ENCODE measurements at places on chromosomes 13 and 19.
A peak's percentile ranks its signal among the peaks of the same experiment; 100 is the strongest.

DNA sequence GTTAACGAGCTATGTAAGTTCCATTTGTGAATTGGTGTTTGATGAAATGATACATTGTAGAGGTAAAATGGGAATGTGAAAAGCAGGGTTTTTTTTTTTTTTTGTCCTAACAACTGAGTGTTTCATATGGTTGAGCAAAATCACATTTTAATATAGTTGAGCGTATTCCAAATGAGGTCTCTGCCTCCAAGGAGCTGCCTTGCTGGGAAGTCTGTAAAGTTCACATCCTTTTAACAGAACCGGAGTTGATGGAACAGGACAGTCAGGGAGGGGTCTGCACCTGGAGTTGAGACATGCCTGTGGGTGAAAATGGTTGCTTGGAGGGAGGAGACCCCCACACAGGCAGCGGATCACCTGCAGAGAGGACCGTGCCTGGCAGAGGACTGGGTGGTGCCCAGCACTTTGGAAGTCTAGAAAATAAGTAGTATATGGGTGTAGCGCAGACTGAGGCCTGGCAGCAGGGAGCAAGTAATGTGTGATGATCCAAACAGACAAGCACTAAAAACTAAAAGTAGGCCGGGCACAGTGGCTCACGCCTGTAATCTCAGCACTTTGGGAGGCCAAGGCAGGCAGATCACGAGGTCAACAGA, 75.2 kb upstream of the UBAC2 start:
- DNase-seq = no peak

DNA sequence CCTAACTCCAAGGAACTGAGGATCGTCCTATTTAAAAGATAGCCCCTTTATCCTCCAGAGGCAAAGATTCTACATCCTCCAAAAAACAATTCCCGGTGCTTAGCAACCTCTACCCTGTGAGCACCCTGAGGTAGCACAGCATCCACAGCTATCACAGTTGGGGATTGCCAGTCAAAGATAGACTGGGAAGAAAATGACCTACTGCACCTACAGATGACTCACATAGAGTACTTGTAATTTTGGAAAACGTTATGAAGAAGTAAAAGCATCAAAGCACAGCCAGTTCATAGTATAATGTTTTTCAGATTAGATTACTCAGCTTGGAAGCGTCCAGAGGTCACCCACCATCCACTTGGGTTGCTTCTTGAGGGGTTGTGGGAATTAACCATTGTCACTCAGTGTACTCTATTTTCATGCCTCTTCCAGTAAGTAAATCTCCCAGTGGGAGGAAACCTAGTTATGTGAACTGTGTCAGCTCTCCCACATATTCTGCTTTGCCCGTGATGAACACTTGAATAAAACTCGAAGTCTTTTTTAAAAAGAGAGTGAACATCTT, 8.9 kb upstream of the FAM124A start:
- DNase-seq = peak; percentile 29

- no peak for DNase-seq
Observed at GRCh38 chr13:19781526-19781925, 1.2 kb downstream of the PSPC1 start.

DNA sequence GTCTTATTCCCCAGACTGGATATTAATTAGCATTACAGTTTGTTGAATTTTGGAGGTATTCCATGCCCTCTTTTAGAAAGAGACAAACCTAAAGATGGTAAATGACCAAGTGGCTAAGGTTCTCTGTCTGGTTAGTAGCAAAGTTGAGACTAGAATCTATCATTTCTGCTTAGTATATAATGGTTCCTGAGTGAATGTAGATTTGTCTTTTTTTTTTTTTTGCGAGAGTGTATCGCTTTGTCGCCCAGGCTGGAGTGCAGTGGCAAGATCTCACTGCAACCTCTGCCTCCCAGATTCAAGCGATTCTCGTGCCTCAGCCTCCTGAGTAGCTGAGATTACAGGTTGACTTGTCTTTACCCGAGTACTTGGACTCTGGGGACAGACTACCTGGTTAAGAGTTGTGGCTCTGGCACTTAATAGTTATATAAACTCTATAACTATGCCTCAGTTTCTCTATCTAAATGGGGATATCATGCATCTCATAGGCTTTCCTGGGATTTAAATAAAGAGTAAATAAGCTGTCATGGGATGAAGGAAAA, 2.7 kb downstream of the NAA16 start:
- no peak for DNase-seq

DNA sequence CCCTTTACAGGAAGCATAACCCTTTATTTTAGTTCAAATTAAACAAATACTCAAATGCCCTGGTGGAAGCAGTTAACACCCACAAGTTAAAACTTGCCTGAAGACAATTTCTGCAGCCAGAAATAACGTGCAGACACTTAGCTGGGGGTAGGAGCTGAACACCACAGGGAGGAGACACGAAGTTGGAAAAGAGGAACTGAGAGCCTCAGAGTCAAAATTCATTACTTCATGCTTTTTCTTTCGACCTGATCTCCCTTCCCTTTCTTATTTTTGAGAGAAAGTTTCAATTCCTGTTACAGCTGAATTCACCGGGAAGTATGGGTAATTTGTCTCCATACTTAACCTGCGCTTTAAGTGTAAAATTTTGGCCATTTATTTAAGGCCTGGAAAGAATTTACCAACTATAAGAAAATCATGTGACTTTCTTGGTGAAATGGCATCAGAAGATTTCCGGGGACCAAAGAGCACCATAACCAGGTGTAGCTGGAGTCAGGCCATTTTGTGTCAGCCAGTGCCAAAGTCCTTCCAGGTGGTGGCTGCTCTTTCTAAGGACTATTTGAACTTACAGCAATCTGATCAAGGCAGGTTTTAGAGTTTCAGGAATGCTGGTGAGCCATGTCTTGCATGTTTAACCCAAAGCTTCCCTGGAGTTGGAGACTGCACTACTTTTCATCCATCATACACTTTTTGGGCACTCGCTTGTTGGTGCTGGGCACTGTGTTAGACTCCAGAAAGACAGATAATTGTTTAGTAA, 46.5 kb upstream of the RCBTB2 start:
- no peak for DNase-seq

DNA sequence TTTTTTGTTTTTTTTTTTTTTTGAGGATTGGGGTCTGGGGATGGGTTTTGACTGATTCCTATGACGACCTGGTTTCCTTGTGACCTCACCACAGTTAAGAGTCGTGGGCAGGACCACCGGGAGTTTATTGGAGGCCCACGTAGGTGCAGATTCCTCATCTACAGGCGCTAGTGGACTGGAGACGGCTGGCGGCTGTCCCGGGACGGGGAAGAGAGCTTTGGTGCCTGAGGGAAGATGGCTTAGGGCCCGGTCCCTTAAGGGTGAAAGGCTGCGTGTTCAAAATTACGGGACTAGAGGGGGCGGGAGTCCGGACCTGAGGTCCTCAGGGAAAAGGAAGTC, 682 bp upstream of the TEAD2 start:
- DNase-seq = no peak

- no peak for DNase-seq
Observed at GRCh38 chr13:36973621-36974295, 25.4 kb downstream of the ALG5 start.

DNA sequence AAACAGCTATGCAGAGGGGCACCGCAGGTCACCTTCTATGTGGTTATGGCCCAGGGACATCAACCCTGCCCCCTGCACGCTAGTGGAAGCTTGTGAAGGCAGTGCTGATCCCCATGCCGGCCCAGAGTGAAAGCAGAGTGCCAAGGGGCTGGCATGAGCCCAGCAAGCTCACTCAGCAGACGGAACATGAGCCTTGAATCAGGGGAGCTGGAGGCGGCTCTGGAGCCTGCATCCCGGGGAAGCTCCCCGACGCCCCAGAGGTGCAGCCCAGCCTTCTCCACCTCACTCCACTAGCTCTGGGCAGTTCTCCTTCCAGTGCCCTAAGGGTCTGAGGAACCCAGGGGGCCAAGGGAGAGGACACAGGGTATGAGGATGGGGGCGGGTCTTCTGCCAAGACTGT, 19.0 kb upstream of the ISYNA1 start:
- DNase-seq = peak; percentile 56

DNA sequence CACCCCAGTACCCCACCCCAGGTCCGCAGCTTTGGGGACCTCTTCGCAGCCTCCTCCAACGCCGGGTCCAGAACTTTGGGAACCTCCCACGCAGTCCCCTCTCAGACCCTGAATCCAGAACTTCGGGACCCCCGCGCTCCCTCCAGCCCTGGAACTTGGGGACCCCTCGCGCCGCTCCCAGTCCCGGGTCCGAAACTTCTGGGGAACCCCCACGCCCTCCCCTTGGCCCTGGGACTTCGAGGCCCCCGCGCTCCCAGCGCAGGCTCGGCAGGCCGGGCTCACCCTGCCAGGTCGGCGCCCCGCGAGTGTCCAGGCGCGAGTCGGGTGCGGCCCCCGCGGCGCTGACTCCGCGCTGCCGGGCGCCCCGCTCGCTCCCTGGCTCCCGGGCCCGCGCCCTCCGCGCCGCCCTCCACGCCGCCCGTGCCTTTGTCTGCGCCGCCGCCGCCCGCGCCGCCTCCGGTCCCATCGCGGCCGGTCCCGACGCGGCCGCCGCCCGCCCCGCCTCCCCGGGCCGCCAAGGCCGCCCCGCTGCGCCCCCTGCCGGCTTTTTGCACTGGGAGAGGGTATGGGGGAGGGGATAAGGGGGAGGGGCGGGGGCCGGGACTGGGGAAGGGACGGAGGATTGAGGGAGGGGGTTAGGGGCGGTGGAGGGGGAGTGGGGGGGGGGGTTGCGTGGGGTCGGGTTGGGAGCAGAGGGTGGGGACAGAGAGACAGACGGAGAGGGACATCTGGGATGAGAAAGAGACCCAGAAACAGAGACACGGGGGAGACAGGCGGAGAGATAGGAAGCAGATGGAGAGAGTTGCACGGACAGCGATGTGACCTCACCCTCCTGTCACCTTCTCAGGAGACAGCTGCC, at the start of gene HOMER3:
Gene HOMER3, minus strand, starts transcription at position 449 of the 859 bp plus-strand sequence. CDS start 2,235 bp downstream, outside the sequence.
- peak; percentile 50 for DNase-seq

GRCh38 chr13:79989217-79989661, 351.7 kb downstream of the SPRY2 start:
- DNase-seq = peak; percentile 43

GRCh38 chr19:46624958-46625661, at the start of gene PTGIR:
TSS of gene PTGIR (minus strand) at chr19:46625089. CDS start at chr19:46624225, 864 bp downstream.
- peak; percentile 89 for DNase-seq
